ENCODE measurements at places on chromosomes 7 and 10. TPM values are rescaled to one million over a fixed set of nuclear protein-coding genes. Genes with fewer than 3 reads are reported as not detected.

DNA sequence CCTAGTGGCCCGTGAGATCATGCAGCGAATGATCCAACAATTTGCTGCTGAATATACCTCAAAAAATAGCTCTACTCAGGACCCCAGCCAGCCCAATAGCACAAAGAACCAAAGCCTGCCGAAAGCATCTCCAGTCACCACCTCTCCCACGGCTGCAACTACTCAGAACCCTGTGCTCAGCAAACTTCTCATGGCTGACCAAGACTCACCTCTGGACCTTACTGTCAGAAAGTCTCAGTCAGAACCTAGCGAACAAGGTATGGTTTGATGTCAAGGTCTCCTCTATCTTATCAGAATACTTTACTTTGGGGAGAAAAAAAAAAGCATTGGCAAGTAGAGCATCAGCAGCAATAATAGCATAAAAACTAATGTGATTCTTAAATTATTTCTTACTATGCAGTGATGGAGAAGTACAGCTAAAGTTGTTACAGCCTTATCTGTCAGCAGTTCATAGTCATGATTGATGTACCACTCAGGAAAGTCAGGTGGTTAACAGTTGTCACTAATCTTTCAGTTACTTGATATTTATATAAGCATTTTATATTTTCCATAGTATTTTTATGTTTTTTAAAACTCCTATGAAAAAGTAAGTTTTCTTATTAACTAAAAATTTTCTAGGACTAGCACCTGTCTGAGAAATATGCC is 117.1 kb downstream of the LCOR start:
- DNase-seq: no peak

DNA sequence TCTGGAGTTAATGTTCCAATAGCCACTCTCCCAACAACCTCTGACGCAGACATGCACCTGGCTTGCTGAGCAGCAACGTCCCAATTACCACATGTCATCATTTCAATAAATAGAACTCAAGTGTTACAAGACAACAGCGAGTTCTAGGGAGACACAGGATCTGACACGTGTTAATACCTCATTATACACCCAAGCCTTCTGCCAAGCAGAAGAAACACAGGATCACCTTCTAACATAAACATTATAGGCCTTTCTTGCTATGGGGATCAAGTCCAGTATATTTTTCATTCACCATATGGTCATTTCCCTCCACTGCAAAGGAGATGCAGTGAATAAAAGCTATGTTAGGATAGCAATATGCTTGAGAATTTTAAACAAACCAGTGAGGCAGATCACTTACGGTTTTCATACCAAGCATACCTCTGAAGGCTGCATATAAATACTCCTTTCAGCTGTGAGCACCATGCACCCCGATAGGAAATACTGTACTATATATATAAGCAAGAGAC is 74.2 kb downstream of the JAZF1 start:
- no peak for DNase-seq

DNA sequence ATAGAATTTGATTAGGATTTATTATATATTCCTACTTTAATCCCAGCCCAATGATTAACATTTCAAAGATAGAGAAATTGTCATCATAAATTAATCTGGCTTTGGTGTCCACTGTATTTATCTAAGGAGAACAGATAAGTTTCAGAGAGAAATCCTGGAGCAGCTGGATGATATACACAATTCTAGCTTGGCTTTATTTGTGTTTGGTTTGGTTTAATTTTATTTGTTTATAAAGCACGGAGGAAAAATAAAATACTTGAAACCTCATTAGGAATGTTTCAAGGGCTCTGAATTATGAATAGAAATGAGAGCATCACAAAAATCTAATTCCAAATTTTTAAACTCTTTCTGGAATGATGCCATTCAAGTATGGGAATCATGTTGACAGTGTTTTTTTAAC is 42.1 kb downstream of the SEMA3D start:
- DNase-seq: no peak

DNA sequence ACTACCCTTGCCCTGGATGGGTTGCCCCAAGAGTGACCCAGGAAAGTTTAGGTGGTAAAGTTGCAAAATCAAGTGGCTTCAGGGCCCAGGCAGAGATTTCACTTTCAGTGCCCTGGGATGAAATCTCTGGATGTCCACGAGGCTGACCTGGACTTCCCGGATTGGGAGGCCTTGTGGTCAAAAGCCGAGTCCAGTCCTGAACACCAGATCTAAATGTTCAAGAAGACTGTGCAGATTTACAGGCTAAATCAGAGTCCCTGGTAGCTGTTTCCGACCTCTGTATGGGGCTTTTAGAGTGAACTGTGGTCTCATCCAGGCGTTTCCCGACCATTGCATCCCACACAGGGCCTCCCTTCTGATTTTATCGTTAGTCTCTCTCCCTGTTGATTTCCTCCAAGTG is 95.3 kb downstream of the WDR11 start:
- DNase-seq: no peak

GRCh38 chr10:129933456-129934092 is 30.5 kb downstream of the EBF3 start:
- DNase-seq: no peak

Gene SPDYE11
- total RNA-seq: not detected

Gene CAMK2G
- 30.4 TPM for total RNA-seq

DNA sequence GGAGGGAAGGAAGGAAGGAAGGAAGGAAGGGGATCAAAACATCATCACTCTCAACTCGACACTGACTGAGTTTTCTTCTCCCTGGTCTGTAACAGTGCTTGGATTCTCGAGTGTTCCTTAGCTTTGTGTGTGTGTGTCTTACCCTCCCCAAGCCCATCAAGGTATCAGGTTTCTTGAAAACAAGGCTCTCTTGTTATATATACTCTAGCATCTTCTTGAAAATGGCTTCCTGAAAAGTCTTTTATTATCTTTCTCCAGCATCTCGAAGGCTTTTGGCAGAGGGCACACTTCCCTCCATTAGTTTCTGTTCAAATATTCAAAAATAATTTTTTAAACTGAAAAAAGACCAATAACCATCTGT is 13.4 kb downstream of the SERPINE1 start:
- no peak for DNase-seq

Data from H9 (cell line).